ENCODE measurements at places on chromosomes 16 and 17.
A peak's percentile ranks its signal among the peaks of the same experiment; 100 is the strongest.

DNA sequence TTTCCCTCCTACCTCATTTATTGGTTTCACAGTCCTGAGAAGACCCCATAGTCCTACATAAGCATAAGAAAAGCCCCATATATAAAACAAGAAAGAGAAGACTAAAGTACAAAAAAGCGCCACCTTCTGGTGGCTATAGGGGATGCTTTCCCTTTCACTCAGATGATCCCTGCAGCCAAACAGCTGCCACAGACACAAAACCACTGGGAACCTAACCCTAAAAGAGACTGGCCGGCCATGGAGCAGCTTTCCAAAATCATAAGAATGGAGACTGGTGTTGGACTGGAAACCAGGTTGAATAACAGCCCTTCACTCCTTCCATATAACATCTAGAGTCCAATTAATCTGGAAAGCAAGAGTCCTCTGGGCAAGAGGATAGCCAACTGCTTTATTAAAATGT lies 11.4 kb downstream of the DYNC1LI2 start:
- peak; percentile 16 for DNase-seq

DNA sequence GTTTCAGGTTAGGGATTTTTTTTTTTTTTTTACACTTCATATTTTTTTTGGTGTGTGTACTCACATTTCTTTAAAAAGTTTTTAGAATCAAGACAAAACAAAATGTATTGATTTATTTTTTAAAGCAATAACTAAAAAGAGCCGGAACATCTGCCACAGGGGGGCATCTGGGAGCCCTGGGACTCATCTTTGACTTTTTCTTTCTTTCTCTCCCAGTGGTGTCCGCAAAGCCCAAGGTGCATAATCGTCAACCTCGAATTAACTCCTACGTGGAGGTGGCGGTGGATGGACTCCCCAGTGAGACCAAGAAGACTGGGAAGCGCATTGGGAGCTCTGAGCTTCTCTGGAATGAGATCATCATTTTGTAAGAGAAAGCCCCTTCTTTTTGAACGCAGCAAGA lies 36.3 kb downstream of the WWP2 start:
- DNase-seq: no peak

DNA sequence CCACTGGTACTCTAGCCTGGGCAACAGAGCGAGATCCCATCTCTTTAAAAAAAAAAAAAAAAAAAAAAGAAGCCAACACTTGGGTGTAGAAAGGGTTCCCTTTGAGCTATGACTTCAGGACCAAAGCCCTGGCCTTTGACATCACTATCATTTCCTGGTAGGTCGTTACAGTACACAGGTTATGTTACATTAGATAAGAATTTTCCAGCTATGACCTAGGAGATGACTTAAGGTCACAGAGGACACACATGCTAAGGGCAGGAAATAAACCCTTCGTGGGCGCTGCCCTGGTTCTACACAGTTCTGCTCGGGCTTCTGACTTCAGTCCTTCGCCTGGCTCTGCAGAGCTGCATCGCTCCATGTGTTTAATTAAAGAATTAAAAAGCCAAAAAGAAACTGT lies 112.0 kb downstream of the ADCY9 start:
- DNase-seq: no peak

DNA sequence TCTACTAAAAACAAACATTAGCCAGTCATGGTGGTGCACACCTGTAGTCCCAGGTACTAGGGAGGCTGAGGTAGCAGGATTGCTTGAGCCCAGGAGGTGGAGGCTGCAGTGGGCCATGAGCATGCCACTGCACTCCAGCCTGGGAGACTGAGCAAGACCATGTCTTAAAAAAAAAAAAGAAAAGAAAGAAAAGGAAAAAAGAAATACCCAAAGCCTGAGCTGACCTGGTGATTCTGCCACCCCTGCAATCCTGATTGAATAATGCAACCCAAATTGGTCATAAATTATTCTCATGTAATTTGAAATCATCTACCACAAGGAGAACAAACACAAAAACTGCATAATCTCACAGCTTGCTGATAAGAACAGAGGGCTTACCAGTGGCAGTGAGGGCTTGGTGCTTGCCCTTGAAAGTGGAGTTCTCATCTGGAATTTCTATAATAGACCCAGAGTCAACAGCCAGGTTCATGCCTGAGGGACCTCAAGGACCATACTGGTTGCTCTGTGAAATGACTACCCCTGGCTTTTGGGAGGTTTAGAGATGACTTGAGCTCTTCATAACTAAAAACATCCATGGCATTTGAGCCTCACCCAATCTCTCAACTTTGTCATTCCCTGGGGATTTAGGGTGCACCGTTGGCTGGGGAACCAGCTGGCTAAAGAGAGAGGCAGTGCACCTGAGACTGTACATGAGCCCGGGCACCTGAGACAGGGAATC lies 35.4 kb upstream of the TMC5 start:
- no peak for DNase-seq

GRCh38 chr16:57575468-57576277 lies 33.2 kb downstream of the ADGRG5 start:
- no peak for DNase-seq

DNA sequence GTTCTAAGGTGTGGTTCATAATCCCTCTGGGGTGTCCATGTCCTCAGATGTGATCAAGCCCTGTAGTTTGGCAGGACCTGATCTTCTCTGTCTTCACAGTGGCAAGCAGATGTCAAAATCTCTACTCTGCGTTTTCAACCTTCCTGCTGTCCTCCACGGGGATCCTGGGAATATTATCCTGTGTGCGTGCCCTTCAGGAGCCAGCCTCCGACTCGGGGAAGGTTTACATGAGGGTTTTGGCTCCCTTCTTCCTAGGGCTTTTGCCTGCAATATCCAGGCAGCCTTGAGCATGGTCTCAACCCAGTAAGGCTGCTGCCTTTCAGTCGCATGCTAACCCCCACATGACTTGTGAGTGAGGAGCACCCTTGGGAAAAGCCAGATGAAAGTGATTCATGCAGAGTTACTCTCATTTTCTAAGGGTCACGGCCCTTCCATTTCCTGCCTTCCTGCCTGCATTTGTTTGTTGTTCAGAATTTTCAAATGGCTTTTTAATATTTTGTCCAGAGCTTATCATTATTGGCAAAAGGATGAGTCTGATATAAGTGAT lies 202.2 kb upstream of the CHMP6 start:
- DNase-seq: no peak

- no peak for DNase-seq
These were observed 7.1 kb downstream of the COPZ2 start for GRCh38 chr17:48030531-48030930.

DNA sequence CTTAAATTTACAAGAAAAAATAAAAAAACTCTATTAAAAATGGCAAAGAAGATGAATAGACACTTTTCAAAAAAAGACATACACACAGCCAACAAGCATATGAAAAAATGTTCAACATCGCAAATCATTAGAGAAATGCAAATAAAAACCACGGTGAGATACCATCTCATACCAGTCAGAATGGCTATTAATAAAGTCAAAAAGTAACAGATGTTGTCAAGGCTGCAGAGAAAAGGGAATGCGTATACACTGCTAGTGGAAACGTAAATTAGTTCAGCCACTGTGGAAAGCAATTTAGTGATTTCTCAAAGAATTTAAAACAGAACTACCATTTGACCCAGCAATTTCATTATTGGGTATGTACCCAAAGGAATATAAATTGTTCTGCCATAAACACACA lies 31.4 kb downstream of the CAPNS2 start:
- DNase-seq: no peak

- DNase-seq: no peak
These were observed 39.7 kb downstream of the XYLT1 start for GRCh38 chr16:17431012-17431411.

- DNase-seq: no peak
These were observed 13.8 kb downstream of the PGS1 start for GRCh38 chr17:78392295-78392694.

DNA sequence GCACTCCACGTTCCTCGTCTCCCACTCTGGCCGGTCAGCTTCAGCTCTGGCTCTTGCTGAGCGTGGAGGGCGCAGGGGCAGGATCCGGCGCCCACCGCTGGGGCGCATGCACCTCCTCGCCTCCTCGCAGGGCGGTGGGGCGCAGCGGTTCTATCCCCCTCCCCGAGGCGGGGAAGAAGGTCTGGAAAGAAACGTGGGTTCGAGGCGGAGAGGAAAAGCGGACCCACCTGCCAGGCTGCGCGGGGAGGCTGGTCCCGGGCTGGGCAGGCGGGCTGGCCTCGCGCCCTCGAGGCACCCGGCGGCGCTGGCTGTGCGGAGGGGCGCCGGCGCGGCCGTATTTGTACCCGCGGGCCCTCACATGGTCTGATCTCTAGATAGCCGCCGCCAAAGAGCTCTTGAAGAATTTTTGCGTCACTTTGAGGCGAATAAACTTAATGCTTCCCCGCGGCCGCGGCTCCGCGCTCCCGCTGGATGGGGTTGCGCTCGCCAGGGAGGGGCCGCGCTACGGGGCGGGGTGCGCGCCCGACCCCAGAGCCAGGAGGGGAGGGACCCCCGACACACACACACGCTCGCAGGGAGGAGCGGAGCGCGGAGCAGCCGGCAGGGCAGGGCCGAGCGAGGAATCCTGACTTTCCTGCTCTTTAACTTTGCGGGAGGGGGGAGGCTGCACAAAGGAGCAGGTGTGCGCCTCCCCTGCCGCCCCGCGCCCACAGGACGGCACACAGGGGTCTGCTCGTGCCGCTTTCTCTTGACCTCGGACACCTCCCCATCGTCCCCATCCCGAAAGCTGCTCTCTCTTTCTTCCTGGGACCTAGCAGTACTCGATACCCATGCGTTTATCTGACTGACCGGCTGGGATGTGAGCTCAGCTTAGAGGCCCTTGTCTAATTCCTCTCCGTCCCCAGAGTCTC lies at the start of gene SLC6A4:
Gene SLC6A4 (minus strand): TSS at position 312 of the 911 bp plus-strand sequence. CDS start 13,739 bp downstream, outside the sequence.
- DNase-seq: no peak

DNA sequence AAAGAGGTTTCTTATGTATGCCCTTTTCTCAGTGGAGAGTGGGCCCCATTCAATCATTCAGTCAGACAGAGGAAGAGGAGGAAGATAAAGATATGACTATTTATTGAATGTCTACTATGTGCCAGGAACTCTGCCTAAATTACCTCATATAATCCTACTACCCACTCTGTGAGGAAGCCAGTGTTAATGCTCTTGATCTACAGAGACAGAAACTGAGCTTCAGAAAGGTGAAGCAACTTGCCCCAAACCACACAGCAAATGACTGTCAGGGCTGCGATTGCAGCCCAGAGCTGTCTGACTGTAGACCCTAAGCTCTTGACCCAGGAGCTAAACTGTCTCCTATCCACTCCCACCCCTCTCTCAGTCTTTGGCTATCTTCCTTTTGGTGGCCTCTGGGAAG lies 8.4 kb downstream of the SRCIN1 start:
- no peak for DNase-seq

DNA sequence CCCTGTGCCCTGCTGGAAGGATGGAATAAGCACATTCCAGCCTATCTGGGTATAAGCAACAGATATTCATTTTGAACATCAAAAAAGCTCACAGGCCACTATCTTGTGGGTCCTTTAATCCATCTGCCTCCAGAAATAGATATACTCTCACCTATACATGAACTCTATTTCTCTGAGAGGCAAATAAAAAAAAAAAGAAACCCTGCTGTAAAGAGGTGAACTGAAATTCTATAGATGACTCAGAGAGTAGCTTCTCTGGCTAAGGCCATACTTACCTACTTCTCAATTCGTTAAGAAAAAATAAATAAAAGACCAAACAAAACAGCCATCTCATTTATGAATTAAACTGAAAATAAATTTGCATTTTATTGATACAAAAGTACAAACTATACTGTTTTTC lies 86.3 kb downstream of the DYNLRB2 start:
- DNase-seq: no peak

GRCh38 chr16:11030990-11031510 lies 86.7 kb downstream of the CLEC16A start:
- no peak for DNase-seq

- no peak for DNase-seq
These were observed 7.0 kb downstream of the DOC2A start for GRCh38 chr16:30003670-30004423.

- DNase-seq: no peak
These were observed 27.3 kb downstream of the SRCIN1 start for GRCh38 chr17:38578229-38579082.

DNA sequence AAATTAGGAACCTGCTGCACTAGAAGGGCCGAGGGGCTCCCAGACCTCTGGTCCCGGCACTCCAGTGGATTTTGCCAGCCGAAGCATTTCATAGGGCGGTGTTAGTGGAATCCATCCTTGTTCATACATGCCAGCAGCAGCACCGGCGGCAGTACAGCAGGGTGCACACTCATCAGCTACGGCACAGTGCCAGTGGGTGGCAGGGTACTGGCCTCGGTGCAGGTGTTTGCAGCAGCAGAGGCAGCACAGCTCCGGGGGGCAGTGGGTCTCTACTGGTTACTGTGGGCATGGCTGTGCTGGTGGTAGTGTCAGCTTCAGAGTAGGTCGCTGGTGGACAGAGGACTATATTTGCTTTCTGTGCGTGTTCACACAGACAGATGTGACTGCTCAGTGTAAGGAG lies 985.7 kb downstream of the CDH8 start:
- no peak for DNase-seq

DNA sequence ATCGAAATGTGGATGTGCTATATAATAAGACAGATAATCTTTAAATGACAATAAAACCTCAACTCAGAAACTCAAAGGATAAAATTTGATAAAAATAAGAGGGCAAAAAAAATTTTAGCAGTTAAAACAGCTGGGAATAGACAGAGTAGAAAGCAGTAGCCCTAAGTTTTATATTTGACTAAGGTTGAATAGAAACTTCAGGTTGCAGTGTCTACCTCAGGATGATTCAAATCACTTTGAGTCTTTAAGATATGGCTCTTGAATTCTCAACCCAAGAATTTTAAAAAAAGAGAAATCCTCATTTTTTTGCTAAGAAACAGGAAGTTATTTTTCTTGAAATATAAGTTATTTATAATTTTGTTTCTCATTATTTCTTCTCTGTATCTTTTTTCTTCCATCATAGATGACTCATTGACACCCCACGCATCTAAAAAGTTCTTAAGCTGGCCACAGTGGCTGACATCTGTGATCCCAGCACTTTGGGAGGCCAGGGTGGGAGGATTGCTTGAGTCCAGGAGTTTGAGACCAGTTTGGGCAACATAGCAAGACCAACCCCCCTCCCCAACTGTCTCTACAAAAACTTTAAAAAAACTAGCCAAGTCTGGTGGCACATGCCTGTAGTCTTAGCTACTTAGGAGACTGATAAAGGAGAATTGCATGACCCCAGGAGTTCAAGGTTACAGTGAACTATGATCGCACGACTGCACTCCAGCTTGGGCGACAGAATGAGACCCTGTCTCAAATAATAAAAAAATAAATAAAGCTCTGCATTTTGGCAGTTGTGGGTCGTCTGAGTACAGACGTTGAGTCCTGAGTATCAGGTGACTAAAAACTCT lies 23.9 kb downstream of the NFAT5 start:
- no peak for DNase-seq
